ENCODE measurements at places on chromosomes 12 and 14.
A peak's percentile ranks its signal among the peaks of the same experiment; 100 is the strongest.

GRCh38 chr12:66584673-66585072 lies 94.2 kb downstream of the GRIP1 start:
- peak; percentile 7 for DNase-seq

GRCh38 chr12:81758421-81759189 lies 545 bp downstream of the PPFIA2 start:
- peak; percentile 1 for DNase-seq

GRCh38 chr12:105329926-105330282 lies 587 bp upstream of the C12orf75 start:
- DNase-seq, result no peak

GRCh38 chr14:80565001-80565400 lies 353.7 kb upstream of the DIO2 start:
- no peak for DNase-seq

DNA sequence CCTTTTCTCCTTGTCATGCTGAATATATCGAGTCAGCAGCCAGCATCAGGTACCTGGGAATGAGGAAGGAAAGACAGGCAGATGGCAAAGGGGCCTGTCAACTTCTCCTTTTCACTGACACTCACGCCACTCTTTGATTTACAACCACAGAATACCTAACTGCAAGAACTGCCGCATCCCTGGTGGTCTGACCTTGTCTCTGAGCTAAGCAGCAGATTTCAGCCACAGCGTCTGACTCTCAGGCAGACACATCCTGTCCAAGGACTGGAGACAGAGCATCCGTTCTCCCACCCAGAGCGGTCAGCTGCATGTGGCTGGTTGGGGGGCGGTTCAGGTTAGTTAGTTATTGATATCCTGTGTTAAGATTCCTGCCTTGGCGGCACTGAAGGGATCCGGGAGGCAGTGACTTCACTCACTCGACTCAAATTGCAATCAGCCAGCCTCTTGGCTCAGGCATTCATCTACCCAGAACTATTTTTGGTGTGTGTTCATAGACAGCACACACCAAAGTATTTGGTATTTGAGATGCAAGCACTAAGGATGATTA lies 11.2 kb upstream of the MAP1LC3B2 start:
- no peak for DNase-seq

- DNase-seq, result no peak
These were observed 50.1 kb downstream of the GALNT9 start for GRCh38 chr12:132279184-132279889.

DNA sequence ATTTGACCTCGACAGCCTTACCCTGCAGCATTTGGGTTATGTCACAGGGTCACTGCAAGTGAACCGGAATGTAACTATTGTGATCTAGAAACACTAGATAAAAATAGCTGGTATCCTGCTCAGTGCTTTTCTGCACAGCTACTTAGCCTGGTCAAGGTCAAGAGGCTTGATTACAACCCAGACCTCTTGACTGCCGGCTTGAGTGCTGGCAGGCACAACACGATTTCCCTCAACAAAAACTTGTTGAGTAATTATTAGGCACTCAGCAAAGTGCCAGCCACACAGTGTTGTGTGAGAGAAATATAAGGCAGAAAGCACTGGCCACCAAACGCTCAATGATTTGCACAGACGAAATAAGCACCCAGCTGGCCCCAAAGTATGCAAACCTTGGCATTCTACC lies 156.7 kb downstream of the NUAK1 start:
- no peak for DNase-seq

GRCh38 chr14:105072381-105072861 lies 7.2 kb upstream of the GPR132 start:
- no peak for DNase-seq

Data from foreskin keratinocyte (primary cell).